ENCODE measurements at places on chromosomes 3 and 15.

GRCh38 chr15:88663141-88663621, 24.4 kb downstream of the ISG20 start:
- DNase-seq: no peak

GRCh38 chr15:62520887-62521286, 355.8 kb upstream of the C2CD4B start:
- no peak for DNase-seq

DNA sequence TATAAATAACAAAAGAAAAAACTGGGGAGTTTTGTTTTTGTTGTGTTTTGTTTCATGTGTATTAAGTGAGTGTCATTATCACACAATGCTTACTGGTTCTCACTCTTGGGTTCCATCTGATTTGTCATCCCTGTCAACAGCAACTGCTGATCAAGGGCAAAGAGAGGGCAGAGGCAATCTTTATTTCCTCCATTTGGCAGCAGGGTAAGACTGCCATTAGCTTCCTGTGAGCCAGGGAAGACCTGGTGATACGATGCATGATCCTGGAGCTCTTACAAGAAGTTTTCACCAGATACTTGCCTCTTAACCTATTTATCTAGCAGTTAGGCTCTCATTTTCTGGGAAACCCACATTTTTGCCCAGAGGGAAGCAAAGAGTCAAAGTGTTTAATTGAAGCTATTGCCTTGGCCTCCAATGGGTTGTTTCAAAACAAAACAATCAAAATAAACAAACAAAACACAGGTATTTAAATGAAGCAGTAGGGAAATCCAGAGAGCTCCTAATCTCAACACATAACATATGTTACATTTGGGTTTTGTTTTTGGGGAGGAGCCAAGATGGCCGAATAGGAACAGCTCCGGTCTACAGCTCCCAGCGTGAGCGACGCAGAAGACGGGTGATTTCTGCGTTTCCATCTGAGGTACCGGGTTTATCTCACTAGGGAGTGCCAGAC, 529.8 kb downstream of the MAGI1 start:
- no peak for DNase-seq

DNA sequence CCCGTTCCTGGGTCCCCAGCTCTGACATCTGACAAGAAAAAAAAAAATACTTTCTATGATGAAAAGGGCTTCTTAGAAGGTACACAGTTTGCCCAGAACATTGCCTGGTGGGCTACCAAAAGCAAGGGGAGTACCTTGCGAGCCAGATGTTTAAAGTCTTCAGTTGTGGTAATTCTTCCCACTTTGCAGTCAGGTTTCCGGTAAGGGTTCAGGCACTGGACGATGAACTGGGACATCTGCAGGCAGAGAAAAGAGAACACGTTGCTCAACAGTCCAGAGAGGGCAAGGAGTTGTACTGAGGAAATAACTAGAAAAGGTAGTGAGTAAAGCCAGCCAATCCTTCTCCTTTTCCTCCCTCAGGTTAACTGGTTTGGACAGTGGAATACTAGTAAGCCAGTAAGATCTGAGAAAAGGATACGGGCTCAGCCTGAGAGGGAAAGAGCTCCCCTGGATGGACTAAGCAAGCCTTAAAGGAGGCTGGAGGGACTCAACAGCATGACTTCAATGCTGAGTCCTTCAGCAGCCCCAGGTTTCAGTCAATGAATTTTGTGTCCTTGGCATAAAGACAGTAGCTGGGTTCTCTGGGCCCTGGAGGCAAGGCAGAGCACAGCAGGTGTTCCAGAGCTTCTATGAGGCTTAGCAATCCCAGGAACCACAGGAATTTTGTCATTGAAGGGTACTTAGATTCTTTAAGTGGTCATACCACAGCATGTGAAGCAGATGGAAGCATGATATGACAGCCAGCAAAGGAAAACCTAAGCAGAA, 38.2 kb downstream of the NBEAL2 start:
- DNase-seq: no peak

- no peak for DNase-seq
Measured at GRCh38 chr15:27550635-27551034, 548.5 kb downstream of the OCA2 start.

GRCh38 chr15:87570206-87570605, 686.3 kb downstream of the NTRK3 start:
- no peak for DNase-seq

GRCh38 chr3:169841171-169841570, 28.5 kb upstream of the LRRC34 start:
- peak; percentile 80 for DNase-seq

- no peak for DNase-seq
Measured at GRCh38 chr15:41893422-41894250, at the start of gene SPTBN5. Gene SPTBN5, minus strand, starts transcription at chr15:41894053. Its CDS starts 556 bp downstream, at chr15:41893497.
